GM04504 (cell line): ENCODE measurements at places on chromosomes 5 and 9.

- no peak for DNase-seq
Measured at GRCh38 chr9:82183181-82183860, 194.7 kb downstream of the SPATA31D1 start.

DNA sequence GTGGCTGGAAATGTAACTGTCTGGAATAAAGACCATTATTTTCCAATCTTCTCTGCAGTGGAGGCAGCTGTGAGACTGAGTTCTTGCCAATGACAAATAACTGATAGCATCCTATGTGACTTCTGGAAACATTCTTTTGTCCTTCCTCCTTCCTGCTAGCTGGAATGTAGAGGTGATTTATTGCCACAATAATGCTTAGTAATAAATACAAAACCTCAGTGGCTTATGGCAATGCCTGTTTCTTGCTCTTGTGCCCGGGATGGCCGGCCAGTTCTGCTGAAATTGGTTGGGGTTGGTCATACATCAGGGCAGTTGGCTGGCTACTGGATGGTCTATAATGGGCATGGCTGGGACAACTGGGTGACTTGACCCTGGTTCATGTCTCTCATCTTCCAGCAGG, 12.2 kb upstream of the TEX48 start:
- DNase-seq: peak; percentile 42

GRCh38 chr5:179153341-179153901, 93.2 kb downstream of the ZNF354C start:
- DNase-seq: no peak

- no peak for DNase-seq
Measured at GRCh38 chr9:27589462-27589861, 16.2 kb upstream of the C9orf72 start.

DNA sequence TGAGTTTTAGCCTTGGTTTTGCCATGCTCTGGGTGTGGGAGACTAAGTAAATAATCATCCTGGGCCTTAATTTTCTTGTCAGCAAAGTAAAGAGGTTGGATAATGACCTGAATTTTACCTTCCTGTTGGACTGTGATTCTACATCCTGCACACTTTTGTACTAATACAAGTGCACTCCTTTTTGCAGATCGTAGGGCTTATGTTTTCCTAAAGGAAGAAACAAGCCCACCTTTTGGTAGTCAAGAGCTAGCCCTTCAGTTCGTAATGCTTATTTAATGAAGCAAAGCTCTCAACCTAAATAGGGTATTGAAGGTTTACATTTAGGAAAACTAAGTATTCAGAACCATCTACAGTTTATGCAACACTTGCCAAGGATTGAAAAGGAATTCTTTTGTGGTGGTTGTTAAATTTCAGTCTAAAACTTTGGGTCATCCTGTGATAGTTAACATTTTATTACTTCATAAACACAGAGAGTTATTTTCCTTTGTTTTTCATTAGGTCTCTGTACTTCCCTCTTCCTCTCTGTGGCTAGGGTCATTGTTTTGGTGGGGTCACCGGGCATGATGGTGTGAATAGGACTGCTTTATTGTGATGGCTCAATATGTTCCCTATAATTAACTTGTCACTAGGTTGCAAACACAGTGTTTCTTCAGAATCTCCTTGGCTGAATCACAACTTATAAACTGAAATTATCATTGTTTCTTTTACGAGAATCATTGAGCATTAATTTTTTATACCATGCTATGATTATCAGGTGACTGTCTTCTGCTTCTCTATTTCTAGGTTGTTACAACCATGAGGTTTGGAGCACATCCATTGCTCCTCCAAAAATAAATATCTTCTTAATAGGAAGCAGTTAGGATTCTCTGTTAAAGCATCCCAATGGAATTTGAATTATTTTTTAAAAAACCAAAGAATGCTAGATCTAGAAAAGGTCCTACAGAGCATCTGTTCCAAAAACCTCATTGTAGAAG, 28.5 kb downstream of the SPINK5 start:
- DNase-seq: no peak

DNA sequence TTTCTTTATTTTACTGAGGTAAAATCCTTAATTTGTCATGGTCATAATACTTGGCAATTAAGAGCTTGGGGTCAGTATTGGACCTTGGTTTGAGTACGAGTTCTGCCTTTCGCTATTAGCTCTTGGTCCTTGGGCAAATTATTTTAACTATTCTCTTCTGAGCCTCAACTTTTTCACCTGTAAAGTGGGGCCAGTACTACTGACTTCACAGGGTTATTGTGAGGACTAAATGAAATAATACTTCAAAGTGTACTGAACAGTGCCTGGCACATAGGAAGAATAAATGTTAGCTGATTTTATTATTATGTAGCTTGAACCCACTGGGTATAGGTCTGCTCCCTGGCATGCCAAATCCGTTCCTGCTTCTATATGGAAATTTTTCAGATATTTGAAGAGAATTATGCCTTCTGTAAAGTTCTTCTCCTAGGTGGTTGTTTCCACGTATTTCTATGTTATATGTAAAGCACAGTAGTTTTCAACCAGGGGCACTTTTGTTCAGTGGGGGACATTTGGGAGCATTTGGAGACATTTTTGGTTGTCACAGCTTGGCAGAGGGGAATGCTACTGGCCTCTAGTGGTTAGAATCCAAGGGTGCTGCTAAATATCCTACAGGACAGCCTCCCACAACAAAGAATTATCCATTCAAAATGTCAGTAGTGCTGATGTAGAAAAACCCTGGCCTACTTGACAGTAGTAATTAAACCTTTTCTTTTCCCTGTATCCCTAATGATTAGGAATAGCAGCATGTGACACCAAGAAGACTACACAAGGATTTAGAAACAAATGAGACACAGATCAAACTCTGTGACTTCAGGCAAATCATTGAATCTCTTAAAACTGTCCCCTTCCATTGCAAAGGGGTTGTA, 4.5 kb downstream of the RCL1 start:
- no peak for DNase-seq

DNA sequence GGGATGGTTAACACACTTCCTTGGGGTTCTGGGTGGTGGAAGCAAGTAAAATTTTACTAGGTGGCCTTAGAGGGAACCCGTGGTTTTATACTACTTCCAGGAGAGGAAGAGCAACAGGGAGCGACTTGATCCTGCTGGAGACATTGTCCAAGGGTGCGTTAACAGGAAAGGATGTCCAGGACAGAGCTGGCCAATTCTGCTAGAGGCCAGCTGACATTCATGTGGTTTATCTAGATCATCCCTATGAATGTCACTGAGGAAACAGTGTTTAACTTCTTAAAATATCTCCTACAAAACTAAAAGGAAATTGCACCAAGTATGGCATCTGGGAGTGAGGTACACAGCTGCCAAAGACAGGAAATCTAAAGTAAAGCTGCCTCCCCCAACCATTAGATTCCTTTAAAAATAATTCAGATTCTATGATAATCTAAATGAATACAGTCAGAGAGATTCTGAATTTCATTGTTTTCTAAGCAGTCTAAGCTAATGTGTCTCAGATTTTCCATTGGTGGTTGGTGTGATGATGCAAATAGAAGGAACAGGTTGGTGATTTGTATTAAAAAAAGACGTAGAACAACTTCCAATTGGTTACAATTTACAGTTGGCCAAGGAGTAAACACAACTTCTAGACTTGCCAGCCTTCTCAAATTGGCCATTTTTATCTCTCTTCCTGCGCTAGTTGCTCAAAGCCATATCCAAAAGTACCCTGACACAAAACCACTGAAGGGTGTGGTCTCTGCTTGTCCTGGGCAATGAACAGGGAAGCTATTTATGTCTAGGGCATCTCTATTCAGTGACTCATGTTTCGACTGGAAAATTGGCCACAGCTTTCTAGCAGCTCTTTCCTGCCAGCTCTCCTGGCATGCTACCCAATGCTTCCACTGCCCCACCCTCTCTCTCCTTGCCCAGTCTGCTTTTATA, 574.7 kb upstream of the MEF2C start:
- peak; percentile 28 for DNase-seq

- no peak for DNase-seq
Measured at GRCh38 chr5:62043289-62044280, 262.4 kb upstream of the KIF2A start.

GRCh38 chr9:103243553-103243952, 248.4 kb downstream of the CYLC2 start:
- no peak for DNase-seq

GRCh38 chr5:179378441-179379271, 33.4 kb upstream of the ADAMTS2 start:
- DNase-seq: peak; percentile 13

DNA sequence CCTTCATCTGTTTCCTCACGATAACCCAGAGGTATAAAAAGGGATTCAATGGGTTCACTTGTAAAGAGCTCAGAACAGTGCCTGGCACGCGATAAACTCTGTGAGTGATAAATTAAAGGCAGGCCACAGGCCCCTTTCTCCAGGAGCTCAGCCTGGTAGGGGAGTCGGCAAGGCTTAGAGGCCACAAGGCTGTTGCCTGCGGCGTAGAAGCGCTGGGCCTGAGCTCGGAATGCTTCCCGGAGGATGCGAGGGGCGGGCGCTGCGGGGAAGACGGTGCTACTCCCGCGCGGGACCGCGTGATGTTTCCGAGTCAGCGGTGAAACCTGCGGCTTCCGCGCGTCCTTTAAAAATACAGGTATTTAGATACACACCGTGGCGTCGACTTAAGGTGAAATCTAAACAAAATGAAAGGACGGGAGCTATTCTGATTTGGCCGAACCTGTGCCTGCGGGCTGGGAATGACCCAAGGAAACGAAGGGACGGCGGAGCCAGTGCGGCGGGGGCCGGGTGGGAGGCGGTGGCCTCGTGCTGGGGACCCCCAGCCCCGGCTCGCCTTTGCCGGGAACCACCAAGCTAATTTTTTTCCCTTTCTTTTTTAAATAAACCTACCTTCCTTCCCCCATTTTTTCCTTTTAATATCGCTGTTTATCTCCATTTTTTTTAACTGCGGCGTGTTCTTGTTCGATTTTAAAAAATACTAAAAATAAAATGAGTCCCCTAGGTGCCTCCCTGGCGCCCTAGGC, 6.2 kb downstream of the NKX2-5 start:
- no peak for DNase-seq

GRCh38 chr9:134188386-134189144, 24.2 kb upstream of the RNU6ATAC start:
- no peak for DNase-seq
